ENCODE measurements at places on chromosomes 12 and 14.
A peak's percentile ranks its signal among the peaks of the same experiment; 100 is the strongest.

DNA sequence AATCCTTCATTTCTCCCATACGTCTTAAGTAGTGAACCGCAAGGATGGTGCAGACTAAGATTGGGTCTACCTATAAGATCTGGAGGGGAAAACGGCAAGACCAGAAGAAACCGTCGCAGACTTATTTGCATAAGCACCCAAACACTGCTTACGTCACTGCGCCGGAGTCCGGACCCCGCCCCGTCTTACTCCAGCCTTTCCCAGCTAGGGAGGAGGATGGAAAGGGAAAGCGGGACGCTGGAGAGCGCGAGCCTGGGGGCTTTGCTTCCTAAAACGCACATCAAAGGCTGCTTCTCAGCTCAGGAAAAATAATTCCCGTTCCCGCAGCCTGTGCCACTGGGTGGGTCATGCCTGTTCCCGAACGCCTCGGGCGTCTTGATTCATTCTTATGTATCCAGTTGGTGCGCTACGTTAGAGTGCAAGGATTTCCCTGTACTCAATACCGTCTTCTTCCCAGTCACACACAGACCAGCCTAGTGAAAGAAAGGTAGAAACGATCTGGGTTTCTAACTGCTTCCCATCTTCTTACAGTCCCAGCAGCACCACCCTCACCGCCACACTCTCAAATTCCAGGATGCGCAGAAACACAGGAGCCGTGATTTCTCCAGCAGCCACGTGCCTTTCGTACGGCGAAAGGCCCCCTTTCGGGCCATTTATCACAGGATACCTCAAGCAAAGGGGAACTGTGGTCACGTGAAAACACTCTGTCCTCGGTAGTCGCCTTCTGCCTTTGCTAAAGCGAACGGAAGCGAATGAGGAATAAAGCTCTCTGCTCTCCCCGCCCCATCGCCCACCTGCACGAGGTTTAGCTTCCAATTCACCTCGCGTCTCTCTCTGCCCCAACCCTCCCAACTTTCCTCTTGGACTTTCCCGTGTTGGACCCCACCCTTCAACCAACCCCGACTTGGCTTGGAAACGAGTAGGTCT lies 1.1 kb downstream of the SLC6A15 start:
- H3K27me3 ChIP-seq = peaks cover 28% of the 10 kb centered on the region
- peak; percentile 93 for DNase-seq
- H3K4me3 ChIP-seq = peak overlapping the region; percentile 85

DNA sequence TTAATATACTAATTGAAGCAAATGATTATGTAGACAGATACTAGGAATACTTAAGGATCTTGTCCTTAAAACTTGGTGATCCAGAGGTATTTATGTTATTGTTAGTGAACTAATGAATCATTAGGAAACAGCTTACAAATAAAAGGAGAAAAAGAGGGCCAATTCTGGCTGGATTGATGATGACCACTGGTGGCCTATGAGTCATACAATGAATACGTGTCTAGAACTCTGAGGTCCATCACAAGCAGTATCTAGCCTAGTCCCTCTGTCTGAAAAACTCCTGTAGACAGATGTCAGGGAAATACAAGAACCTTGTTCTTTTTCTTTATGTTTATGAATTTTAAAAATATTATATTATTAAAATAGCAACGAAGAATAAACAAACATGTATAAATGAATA lies 51.7 kb upstream of the RTL1 start:
- no peaks in the 10 kb centered on the region for H3K4me1 ChIP-seq
- DNase-seq = no peak
- no peak overlapping the region for H3K27ac ChIP-seq

DNA sequence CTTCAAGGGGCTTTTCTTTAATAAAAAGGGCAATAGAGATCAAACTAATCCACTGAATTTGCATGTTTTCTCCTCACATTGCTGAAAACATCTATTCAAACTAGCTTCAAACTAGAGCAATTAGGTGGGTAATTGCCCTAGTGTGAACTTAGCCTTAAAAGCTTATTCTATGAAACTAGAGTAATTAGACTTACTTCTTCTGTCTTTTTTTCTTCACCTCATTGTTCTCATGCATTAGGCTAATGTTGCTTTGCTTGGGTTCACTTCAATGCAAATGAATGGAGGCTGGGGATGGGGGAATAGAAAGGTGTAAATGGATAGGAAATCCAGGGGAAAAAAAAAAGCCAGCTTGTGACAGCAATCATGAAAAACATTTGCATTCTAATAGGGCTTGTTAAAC lies 414.8 kb upstream of the LMO3 start:
- DNase-seq = peak; percentile 86
- H3K4me3 ChIP-seq = no peak overlapping the region
- H3K27me3 ChIP-seq = no peaks in the 10 kb centered on the region
- no peaks in the 10 kb centered on the region for H3K36me3 ChIP-seq
- H3K27ac ChIP-seq = no peak overlapping the region

DNA sequence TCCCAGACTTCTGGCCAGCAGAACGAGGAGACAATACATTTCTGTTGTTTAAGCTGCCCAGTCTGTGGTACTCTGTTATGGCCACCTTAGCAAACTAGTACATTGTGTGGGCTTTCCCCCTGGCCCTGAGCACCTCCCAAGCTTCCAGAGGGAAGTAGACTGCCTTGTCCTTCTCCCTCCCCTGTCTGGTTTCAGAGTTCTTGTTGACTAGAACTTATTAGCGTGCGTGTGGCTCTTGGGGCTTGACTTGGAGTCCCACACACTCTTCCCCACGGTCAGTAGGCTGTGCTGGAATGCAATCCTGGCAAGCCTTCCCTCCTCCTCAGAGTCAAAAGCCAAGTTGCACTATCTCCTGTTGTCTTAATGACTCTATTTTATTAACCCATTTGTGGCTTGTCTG lies 27.7 kb downstream of the FBLN5 start:
- no peak for DNase-seq
- H3K4me3 ChIP-seq = no peak overlapping the region
- no peaks in the 10 kb centered on the region for H3K4me1 ChIP-seq
- no peaks in the 10 kb centered on the region for H3K27me3 ChIP-seq
- no peaks in the 10 kb centered on the region for H3K36me3 ChIP-seq

DNA sequence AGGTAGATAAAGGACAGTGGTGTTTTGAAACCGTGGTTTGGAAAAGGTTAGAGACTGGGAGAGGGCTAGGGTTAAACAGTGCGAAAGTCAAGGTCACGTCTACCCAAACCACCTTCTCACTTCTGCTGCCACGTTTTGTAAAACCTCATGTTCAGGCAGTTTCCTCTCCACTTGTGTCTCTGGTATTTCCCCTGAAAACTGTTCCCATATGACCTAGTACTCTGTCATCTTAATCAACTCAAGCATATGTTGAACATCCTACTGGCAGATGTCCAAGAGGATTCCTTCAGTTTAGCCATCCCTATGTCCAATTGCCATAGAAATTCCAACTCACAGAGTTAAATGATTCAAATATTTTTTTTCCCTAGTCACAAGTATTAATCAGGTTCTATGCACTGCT lies 17.4 kb downstream of the CLEC4C start:
- DNase-seq = no peak
- H3K36me3 ChIP-seq = no peaks in the 10 kb centered on the region
- H3K4me3 ChIP-seq = no peak overlapping the region
- H3K4me1 ChIP-seq = peaks cover 12% of the 10 kb centered on the region

- no peaks in the 10 kb centered on the region for H3K36me3 ChIP-seq
- no peak for DNase-seq
- peaks cover 11% of the 10 kb centered on the region for H3K4me1 ChIP-seq
- H3K27ac ChIP-seq = no peak overlapping the region
Measured at GRCh38 chr14:62908506-62908905, 136.8 kb downstream of the KCNH5 start.

- H3K27me3 ChIP-seq = no peaks in the 10 kb centered on the region
- DNase-seq = no peak
- peaks cover under 1% of the 10 kb centered on the region for H3K4me1 ChIP-seq
- H3K27ac ChIP-seq = no peak overlapping the region
Measured at GRCh38 chr12:68910128-68910527, 22.8 kb downstream of the CPM start.

DNA sequence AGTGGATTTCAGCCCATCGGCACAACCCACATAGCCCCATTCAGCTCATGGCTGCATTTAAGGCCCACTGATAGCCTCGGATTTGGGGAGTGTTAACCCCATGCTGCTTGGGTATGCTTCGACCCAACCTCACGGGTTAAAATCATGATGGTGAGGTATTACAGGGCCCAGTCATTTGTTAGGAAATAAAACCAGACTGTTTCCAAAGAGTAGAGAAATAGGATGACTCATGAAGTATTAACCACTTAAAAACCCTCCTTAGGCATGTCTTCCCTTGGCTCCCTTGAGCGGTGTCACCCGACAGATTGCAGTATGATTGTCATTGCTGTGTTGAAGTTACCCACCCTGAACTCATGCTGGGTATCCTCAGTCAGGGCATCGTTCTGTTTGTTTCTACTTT lies 289.1 kb downstream of the CACNA1C start:
- H3K27me3 ChIP-seq = no peaks in the 10 kb centered on the region
- no peaks in the 10 kb centered on the region for H3K36me3 ChIP-seq
- H3K4me1 ChIP-seq = no peaks in the 10 kb centered on the region
- DNase-seq = no peak
- no peak overlapping the region for H3K4me3 ChIP-seq
- H3K27ac ChIP-seq = no peak overlapping the region

DNA sequence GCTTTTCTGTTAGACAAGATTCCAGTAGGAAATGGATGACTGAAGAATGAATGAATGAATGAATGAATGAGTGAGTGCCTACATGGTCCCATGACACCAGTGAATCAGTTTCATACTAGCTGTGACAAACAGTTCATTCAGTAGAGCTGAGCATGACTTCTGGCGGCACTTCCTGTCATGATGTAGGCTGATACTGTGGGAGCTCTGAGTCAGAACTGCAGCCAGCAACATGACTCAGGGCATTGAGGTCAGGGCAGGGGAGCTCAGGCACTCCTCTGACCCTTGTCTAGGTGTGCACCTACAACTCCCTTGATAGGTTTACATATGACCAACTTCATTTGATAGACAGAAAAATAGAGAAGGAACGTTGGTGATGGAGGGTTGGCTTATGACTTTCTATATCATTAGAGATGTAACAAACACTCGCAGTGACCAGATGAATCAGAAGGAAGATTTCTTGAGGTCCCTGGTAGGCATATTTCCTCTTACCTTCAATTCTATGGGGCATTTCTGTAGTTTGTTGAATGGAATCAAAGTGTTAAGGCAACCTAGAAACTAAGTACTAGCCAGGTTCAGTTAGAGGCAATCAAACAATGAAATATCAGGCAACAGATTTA lies 139.3 kb upstream of the ARHGAP5 start:
- no peak overlapping the region for H3K27ac ChIP-seq
- no peak overlapping the region for H3K4me3 ChIP-seq
- no peaks in the 10 kb centered on the region for H3K27me3 ChIP-seq
- H3K36me3 ChIP-seq = no peaks in the 10 kb centered on the region
- DNase-seq = no peak

GRCh38 chr12:120013659-120014380 lies 24.8 kb downstream of the BICDL1 start:
- no peaks in the 10 kb centered on the region for H3K27me3 ChIP-seq
- no peak overlapping the region for H3K4me3 ChIP-seq
- H3K4me1 ChIP-seq = peaks cover 6% of the 10 kb centered on the region

DNA sequence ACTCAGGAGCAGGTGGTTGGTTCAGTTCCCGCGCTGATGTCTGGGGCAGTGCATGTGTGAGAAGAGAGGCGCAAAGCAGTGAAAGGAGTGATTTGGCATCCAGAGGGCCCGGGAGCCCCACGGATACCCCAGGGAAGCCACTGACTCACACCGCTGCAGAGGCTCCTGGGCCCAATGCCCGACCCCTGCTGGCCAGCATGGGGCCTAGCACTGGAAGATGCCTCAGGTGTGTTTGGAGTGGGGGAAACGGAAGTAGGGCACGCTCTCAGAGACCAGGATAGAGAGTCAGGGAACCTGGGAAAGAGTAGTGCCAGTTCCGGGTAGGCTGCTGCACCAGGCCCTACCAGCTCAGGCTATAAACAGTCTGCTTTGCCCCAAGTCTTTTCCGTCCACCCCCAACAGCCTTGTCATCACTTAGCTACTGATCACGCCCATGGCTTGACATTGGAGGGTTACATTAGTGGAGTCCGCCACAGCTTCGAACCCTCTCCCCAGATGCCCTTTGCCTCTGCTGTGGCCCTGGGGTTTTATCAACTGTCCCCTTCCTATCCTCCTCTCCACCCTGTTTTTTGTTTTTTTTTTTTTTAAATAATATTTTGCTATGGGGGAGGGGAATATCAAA lies 9.5 kb upstream of the CSAD start:
- H3K27me3 ChIP-seq = peaks cover 20% of the 10 kb centered on the region
- H3K4me1 ChIP-seq = no peaks in the 10 kb centered on the region
- no peak overlapping the region for H3K4me3 ChIP-seq
- H3K27ac ChIP-seq = no peak overlapping the region
- peak; percentile 70 for DNase-seq

- H3K36me3 ChIP-seq = no peaks in the 10 kb centered on the region
- peak overlapping the region; percentile 84 for H3K27ac ChIP-seq
- peaks cover 97% of the 10 kb centered on the region for H3K4me1 ChIP-seq
- DNase-seq = no peak
- H3K27me3 ChIP-seq = no peaks in the 10 kb centered on the region
Measured at GRCh38 chr14:69937367-69938081, 58.3 kb downstream of the SMOC1 start.

GRCh38 chr12:96401076-96401871 lies 1.0 kb upstream of the CDK17 start:
- no peaks in the 10 kb centered on the region for H3K27me3 ChIP-seq
- no peaks in the 10 kb centered on the region for H3K36me3 ChIP-seq
- H3K4me3 ChIP-seq = peak overlapping the region; percentile 94
- peaks cover 34% of the 10 kb centered on the region for H3K4me1 ChIP-seq
- DNase-seq = peak; percentile 4

GRCh38 chr14:53999061-53999488 lies 42.5 kb upstream of the BMP4 start:
- H3K36me3 ChIP-seq = no peaks in the 10 kb centered on the region
- H3K4me1 ChIP-seq = no peaks in the 10 kb centered on the region
- H3K27ac ChIP-seq = no peak overlapping the region
- H3K4me3 ChIP-seq = no peak overlapping the region
- no peaks in the 10 kb centered on the region for H3K27me3 ChIP-seq

GRCh38 chr12:105024928-105025327 lies 38.8 kb downstream of the NOPCHAP1 start:
- no peak for DNase-seq
- H3K27ac ChIP-seq = no peak overlapping the region
- H3K36me3 ChIP-seq = no peaks in the 10 kb centered on the region
- H3K4me3 ChIP-seq = no peak overlapping the region
- no peaks in the 10 kb centered on the region for H3K27me3 ChIP-seq

DNA sequence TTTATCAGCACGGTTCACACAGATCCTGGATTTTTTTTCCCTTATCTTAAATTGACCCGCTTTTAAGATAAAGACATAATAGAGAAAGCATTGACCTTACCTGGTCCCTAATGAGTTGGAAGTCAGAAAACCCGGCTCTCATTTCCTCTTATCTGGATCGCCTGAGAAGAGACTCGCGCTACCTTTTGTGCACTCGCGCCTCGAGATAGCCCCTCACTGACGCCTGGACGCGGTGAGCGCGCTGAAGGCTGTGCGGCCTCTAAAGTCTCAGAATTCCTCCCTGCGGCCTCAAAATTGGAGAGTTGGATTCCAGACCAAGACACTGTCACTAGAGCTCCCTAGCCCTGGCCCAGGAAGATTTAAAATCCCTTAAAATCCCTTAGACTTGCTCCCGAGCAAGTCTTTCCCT lies 7.0 kb downstream of the NKX2-1 start:
- peaks cover 7% of the 10 kb centered on the region for H3K4me1 ChIP-seq
- no peak overlapping the region for H3K4me3 ChIP-seq
- no peak overlapping the region for H3K27ac ChIP-seq
- peak; percentile 65 for DNase-seq

Measured in neural progenitor cell (in vitro differentiated cells).